Stimulated activated CD4-positive, alpha-beta T cell treated with anti-CD3 and anti-CD28 coated beads, Interleukin-4, amount 100 ng/mL, for 4 hours (primary cell): ENCODE measurements at places on chromosomes 12 and 14.
A peak's percentile ranks its signal among the peaks of the same experiment; 100 is the strongest.

- no peak for DNase-seq
These were observed 18.6 kb downstream of the GSTZ1 start for GRCh38 chr14:77339407-77339806.

GRCh38 chr12:82857276-82857675, 170.6 kb downstream of the TMTC2 start:
- no peak for DNase-seq

DNA sequence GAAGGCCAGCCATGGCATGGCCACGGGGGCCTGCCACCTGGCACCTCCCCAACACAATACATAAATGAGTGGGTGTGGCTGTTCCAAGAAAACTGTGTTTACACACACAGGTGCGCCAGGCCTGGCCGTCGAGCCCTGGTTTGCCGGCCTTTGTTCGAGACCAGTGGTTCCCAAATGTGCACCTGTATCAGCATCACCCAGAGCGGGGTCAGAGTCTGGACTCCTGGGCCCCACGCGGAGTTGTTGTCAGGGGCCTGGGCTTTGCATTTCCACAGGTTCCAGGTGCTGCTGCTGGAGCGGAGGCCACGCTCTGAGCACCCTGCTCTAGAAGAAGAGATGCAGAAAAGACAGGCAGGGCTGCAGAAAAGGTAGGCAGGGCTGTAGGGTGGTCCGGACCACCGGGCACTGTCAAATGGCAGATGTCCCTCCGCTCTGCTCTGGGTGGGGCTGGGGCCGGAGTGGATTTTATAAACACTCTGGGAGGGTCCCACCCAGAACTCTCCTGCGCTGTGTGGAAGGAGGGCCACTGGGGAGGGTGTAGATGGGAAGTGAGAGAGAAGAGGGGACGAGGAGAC, 4.2 kb upstream of the ASPG start:
- no peak for DNase-seq

- no peak for DNase-seq
These were observed 1.7 kb downstream of the M6PR start for GRCh38 chr12:8947737-8948136.

DNA sequence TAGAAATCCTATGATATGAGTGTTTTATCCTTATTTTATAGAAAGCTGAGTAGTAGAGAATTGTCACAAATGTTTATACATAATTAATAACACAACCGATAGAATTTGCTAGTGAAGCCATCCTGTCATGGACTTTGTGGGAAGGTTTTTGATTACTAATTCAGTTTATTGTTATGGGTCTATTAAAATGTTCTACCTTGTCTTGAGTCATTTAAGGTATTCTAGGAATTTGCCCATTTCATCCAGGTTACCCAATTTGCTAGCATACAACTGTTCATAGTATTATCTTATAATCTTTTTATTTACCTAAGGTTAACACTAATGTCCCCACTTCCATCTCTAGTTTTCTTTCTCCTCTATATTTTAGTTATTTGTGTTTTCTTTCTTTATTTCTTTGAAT, 553.1 kb upstream of the ATXN7L3B start:
- no peak for DNase-seq

DNA sequence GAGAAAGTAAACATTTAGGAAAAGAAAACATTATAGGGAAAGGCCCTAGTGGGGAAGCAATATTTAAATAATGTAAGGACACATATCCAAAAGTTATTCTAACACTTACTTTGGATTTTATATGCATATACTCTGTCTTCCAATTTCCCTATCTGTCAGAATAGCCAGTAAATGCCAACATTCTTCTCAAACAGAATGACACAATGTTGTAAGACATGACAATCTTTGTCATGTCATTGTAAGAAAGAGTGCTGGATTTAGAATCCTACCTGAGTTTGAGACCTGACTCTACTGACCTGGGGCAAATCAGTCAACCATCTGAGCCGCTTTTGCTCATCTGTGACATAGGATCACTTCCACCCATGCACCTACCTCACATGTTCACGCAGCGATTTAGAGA, 198.3 kb downstream of the PHLDA1 start:
- no peak for DNase-seq

GRCh38 chr14:90399541-90400444, 3.0 kb downstream of the CALM1 start:
- peak; percentile 84 for DNase-seq

DNA sequence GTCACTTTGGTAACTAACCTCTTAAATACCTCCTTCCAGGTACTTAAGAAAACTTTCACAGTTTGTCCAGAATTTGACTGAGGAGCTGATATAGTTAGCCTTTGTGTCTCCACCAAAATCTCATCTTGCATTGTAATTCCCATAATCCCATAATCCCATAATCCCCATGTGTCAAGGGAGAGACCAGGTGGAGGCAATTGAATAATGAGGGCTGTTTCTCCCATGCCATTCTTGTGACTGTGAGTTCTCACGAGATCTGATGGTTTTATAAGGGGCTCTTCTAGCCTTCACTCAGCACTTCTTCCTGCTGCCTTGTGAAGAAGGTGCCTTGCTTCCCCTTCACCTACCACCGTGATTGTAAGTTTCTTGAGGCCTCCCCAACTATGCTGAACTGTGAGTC, 7.8 kb upstream of the NOVA1 start:
- no peak for DNase-seq

DNA sequence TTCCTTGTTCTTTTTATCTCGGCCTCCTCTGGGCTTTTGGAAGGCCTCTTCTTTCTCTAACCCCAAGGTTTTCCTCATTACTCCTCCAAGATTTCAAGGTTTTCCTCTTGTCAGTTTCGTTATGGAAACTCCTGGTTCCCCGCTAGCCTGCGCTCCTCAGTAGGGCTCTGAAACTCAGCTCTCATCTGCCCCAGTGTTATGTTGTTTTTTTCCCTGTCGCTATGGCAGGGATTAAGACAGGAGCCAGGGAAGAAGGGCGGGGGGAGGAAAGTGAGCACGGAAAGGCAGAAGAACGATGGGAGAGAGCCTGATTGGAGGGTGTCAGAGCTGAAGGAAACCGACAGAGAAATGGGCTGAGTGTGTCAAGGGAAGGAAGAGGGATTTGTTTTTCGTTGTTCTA, 26.5 kb upstream of the JDP2 start:
- no peak for DNase-seq

DNA sequence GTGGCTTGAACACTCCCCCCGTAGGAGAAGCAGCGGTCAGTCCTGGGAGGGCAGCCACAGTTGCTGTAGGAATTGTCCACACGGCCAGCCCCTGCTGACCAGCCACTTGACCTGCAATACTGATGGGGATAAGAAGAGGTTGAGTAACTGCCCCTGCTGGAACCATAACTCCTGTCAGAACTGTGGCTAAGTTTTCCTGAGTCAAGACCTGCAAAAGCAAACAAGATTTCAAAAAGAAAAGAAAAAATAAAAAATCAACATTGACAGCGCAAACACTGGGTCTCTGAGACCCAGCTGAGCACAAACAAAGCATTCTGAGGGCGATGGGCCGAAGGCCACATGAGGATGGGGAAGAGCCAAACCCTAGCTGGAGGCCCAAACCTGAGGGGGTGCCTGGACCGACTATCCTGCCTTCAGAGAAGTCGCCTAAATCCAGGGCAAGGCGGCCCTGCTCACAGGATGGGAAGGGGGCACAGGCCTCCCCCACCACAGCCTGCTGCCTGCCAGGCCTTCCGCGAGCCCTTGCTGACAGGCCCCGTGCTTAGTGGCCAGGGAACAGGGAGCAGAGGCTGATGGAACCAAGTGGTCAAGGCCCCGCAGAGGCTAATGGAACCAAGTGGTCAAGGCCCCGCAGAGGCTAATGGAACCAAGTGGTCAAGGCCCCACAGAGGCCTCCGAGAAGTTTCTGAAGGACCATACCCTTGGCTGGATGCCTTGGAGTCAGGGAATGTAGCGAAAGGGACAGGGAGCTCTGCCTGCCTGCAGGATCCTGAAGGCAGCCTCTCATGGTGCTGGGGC, 19.1 kb downstream of the POU6F1 start:
- DNase-seq: no peak
